ENCODE measurements at places on chromosomes 1 and 21.

- no peak for DNase-seq
Measured at GRCh38 chr1:4621646-4622045, 32.8 kb upstream of the AJAP1 start.

GRCh38 chr1:39085174-39085573 lies 59.0 kb downstream of the NDUFS5 start:
- DNase-seq = peak; percentile 21

DNA sequence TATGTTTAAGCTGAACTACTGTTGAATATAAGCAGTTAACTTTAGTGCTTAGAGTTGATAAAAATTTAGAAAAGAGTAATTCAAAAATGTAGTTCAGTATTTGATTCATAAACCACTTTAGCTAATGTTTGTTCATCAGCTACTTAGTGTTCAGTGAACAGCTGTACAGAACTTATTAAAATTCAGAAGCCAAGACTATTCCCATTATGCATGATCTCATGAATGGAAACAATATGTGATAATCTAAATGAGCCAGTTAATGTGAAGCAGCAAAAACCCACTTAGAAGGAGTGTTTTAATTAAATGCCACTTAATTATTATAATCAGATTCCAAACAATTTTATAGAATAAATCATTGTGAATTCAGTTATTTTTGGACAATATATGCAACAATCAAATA lies 92.9 kb upstream of the NEGR1 start:
- DNase-seq = no peak

DNA sequence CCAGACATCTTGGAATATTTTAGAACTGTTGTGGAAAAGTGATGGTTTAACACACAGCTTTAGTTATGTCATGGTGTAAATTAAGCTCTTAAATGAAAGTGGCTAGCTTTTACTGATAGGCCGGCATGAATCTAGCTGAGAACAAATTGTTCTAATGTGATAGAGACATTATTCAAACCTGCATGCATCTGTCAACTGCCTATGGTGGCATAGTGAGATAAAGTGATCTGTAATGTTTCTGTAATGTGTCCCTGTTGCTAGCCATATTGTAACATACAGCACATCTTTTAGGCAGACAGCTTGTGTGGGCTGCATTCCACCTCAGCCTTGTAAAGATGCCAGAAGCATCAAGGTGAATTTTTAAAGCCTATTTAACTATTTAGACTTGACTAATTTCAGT lies 16.0 kb downstream of the LRIG2 start:
- DNase-seq = no peak

DNA sequence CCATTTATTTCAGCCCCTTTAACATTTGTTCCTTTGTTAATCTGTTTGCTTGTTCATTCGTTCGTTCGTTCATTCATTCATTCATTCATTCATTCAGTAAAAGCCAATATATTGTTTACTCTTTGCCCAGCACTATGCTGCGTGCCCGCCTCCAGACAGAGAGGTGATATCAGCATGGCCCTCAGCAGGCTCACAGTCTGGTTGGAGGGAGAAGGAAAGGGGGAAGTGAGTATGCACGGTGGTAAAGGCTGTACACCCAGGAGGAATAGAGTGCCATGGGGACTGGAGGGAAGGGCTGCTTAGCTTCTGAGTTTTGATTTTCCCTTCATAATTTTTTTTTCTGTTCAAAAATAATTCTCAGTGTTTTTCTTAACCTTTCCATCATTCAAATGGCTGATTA lies 144.7 kb downstream of the NOS1AP start:
- DNase-seq = no peak

- no peak for DNase-seq
Measured at GRCh38 chr1:222757646-222758268, 20.8 kb downstream of the FAM177B start.

DNA sequence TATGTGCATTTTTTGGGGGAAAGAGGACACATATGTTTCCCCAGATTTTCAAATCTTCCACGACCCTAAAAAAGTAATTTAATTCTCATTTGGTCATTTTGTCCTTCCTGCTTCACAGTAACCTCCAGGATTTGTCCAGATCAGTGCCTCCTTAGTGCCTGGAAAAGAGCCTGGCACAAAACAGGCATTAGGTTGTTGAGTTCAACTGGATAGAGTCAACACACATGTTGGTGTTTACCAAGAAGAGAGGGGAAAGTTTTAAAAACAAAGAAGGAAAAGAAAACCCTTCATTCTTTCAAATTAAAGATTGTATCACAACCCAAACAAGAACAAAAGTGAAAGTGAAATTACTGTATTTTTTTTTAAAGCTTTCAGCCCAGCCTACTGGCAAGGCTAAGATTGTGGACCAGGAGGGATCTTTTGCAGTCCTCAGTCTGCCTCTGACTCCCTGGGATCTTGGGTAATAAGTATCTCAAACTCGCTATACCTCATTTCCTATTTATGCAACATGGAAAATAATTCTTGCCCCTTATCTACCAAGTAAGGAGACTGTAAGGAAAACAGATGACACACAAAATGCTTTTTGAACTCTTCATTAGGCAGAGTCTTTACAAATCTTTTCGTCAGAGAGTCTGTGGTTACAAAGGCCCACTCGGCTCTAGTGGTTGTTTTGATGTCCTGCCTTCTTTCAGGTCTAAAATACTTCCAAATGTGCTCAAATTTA lies 57.8 kb downstream of the ZNF281 start:
- DNase-seq = no peak

- DNase-seq = no peak
Measured at GRCh38 chr1:53575141-53575954, 116.1 kb downstream of the DMRTB1 start.

- no peak for DNase-seq
Measured at GRCh38 chr1:228968891-228969606, 233.8 kb downstream of the RHOU start.

DNA sequence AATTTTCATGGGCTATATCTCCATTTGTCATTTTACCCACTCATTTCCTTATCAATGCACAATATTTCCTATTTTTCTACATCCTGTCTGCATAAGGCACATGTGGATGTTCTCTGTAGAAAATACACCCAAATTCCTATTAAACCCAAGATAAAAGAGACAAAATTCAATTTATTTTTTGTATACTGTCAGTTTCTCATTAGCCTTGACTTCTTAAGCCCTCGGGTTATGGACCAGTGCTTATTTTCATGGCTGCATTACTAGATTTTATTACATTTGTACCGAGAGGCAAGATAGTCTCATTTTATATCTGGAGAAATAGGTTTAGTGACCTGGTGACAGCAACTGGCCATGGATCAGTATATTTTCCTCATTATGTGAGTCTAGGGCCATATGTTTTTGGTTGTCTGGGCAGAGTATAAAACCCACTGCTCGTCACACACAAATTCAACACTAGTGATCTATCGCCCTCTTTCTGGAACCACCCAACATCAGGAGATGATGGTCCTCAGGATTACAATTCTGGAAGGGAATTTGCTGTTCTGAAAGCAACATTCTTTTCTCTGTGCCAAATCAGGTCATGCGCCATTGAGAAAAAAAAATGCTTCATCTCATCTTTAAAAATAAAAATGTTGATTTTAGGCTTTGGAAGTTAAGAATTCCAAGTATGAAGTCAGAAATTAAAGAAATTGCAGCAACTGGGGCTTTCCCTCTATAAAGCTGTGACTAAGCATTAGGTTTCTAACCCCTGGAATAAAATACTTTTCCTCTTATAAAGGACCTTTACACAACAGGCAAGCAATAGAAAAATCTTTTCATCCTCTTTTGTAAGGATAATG lies 81.4 kb downstream of the ASTN1 start:
- no peak for DNase-seq

DNA sequence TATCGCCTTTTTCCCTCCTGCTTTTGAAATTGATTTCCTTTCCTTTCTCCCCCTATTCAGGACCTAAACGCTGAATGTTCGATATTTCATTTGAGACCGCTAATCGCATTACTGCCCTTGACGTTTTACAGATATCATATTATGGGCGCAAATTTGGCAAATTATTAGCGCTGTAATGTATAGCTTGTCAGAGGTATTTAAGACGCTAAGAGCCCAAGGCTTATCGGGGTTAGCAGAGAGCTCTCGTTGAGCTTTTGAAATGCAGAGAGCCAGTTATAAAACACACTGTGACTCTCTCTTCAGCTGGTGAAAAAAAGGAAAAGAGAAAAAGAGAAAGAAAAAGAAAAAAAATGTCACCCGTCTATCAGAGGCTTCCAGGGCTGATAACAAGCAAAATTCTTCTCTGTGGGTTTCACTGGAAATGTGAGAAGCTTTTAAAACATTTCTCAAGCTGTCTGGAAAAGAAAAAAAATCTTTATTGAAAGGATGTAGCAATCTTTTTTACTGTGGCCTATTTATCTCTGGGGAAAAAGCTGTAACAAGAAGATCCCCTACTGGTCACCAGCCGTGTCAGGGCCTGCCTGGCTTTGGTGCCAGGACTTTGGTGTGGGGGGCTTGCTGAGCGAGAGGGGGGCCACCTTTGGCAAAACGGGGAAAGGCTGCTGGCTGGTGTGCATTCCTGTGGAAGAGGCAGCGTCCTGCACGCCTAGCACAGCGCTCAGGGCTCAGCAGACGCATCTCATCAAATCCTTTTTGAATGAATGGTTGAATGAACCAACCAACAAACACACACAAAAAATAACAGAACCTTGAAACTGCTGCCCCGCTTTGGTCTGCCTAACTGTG lies 119.8 kb downstream of the RNF220 start:
- no peak for DNase-seq

GRCh38 chr1:3998086-3998485 lies 98.0 kb upstream of the C1orf174 start:
- no peak for DNase-seq

DNA sequence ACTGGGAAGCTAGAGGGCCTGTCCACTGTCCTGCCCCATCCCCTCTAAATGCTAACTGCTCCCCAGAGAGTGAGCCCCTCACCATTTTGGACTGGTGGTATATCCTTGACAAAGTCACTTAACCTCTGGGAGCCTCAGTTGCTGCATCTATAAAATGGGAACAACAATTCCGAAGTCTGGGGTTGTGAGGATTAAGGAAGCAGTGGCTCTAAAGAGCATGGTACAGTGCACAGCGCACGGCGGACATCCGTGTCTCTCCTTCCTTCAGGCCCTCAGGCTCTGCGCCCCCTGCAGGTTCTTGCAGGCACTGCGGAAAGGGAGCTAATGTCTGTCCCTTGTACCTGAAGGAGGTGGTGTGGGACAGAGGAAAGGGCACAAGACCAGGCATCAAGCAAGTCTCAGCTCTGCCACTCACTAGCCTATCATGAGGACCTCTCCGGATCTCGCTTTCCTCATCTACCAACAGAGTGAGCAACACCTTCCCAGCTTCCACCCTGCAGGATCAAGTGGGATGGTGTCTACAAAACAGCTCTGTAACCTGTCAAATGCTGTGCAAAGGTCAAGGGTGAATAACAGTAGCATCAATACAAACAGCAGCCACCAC lies 20.1 kb downstream of the ECE1 start:
- DNase-seq = no peak

DNA sequence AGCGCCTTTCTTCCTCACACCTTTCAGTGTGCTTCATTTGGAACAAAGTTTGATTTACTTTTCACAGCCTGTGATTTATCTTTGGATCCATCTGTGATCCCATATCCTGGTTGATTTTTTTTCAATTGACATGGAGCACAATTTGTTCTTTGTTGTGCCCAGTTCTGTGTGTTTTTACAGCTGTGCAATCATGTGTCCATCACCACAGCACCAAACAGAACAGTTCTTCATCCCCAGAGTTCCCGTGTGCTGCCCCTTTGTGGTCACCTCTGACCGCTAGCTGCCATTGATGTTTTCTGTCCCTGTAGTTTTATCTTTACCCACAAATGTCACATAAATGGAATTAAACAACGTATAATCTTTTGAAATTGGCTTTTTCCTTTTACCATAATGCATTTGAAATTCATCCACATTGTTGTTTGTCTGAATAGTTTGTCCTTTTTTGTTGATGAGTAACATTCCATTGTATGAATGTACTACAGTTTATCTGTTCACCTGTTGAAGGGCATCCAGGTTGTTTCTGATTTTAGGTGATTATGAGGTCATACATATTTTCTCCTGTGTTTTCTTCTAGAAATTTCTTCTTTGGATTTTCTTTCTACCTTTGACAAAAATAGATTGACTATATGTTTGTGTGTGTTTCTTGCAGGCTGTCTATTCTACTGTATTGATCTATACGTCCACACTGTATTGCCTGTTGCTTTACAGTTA lies 17.4 kb downstream of the MIGA1 start:
- DNase-seq = no peak

DNA sequence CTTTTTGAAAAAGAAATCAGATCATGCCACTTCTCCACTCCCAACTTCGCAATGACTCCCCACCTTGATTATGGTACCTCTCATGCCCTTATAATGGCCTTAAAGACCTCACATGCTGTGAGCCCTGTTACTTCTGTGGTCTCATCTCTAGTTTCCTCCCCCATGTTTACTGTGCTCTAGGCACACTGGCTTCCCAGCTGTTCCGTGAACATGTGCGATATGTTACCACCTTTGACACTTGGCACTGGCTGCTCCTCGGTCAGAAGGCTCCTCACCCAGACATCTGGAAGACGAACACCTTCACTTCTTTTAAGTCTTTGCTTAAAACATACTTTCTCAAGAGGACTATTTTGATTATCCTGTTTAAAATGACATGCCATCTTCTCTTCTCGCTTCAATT lies 14.3 kb upstream of the NTMT2 start:
- DNase-seq = no peak

DNA sequence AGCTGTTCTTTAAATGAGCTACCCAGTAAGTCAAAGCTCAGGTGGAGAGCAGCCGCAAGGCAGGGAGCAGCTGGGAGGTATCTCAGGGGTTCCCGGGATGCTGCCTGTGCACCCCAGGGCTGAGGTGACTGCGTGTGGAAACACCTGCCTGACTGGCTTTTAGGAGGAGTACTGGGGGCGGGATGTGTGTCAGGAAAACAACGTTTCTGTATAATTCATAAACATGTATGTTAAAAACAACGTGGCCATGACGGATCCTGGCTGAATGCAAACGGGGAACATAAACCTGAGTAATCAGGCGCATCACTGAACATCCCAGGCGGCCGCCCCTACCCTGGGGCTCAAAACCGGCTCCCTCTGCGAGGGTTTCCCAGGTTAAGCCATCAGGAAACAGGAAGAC lies 1.5 kb downstream of the C1orf159 start:
- no peak for DNase-seq

- no peak for DNase-seq
Measured at GRCh38 chr1:204087181-204087892, 14.4 kb downstream of the SOX13 start.

GRCh38 chr1:22535399-22535798 lies 27.9 kb upstream of the EPHA8 start:
- no peak for DNase-seq

GRCh38 chr1:41545996-41546832 lies 61.7 kb upstream of the EDN2 start:
- DNase-seq = no peak
